ENCODE measurements at places on chromosomes 5 and 9. TPM values are rescaled to one million over a fixed set of nuclear protein-coding genes. Genes with fewer than 3 reads are reported as not detected.

DNA sequence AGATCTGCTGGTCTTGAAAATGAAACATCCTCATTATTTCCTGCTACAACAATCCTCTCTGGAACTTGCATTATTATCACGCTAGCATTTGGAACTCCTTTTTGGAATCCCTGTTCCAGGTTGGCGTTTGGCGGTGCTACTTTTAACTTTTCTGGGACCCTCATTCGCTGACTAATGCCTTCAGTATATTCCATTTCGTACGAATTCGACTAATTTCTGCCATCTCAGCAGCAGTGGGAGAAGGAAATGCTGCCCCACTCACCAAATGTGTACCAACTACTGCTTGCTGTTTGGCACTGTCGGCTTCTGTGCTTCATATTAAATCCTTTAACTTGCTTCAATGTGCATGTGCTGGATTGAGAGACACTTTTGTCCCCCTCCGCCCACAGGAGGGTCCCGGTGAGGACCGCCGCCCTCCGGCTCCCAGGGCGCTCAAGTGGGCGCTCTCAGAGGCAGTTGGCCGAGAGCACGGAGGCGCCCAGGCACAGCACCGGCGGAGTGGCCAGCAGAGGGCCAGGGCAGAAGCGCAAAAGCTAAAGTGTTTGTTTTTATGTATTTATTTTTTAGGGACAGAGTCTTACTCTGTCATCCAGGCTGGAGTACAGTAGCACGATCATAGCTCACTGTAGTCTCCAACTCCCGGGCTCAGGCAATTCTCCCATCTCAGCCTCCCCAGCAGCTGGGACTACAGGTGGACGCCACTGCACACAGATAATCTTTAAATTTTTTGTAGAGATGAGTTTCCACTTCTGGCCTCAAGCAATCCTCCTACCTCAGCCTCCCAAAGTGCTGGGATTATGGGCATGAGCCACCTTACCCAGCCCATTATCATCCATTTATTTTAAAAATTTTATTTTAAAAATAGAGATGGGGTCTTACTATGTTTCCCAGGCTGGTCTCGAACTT lies 11.9 kb downstream of the PDE6A start:
- peaks cover 6% of the 10 kb centered on the region for H3K4me1 ChIP-seq
- H3K27ac ChIP-seq = no peak overlapping the region
- H3K36me3 ChIP-seq = no peaks in the 10 kb centered on the region
- DNase-seq = peak; percentile 31
- H3K27me3 ChIP-seq = no peaks in the 10 kb centered on the region

DNA sequence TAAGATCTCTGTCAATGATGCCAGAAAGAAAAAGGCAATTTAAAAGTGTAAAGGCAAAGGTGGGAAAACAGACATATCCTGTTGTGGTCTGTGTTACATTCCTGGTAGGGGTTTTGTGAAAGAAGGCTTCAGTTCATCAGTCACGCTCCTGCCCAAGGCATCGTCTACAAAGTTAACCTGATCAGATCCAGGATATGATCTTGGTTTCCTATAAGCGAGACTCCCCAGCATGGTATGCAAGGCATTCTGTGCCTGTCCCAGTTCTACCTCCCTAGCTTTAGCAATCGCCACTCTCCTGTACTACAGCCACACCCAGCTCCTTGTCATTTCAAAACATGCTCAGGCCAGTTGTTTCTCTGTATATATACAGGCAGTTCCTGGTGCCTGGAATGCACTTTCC lies 58.0 kb upstream of the PTPN3 start:
- DNase-seq = no peak
- no peaks in the 10 kb centered on the region for H3K36me3 ChIP-seq
- no peak overlapping the region for H3K4me3 ChIP-seq

DNA sequence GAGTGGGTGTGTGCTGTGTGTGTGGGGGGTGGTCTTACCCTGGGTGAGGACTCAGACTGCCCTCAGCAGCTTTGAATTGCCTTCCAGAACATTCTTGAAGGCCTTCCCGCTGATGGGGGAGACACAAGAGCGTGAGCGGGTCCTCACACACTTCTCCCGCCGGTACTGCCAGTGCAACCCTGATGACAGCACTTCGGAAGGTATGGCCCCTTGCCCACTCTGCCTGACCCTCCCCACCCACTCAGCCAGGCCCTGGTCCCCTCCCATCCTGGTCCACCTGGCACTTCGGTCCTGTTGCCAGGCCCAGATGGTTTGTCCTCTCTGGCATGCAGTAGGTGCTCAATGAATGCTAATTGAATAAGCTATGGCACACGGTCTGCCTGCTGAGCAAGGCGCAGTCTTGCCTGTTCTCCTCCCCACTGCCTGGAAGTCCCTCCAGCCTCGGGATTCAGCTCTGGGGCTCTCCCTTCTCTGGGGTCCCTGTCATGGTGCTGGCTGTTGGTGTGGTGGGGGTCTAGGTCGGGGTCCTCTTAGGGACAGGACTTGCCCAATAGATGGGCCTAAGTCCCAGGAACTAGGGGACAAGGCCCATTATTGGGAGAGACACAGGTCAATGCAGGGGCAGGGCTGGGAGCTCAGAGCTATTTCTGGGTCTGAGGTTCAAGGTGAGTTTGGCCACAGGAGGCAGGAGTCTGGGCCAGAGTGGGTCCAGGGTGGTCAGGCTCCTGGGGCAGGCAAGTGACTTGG lies 26.4 kb downstream of the PSD2 start:
- H3K27ac ChIP-seq = no peak overlapping the region
- no peak overlapping the region for H3K4me3 ChIP-seq
- H3K4me1 ChIP-seq = no peaks in the 10 kb centered on the region
- no peaks in the 10 kb centered on the region for H3K36me3 ChIP-seq
- H3K27me3 ChIP-seq = no peaks in the 10 kb centered on the region
- DNase-seq = no peak

GRCh38 chr5:176658817-176659511 lies 11.7 kb downstream of the TSPAN17 start:
- H3K27me3 ChIP-seq = no peaks in the 10 kb centered on the region
- peaks cover 3% of the 10 kb centered on the region for H3K36me3 ChIP-seq
- no peak overlapping the region for H3K4me3 ChIP-seq
- H3K4me1 ChIP-seq = peaks cover 5% of the 10 kb centered on the region
- no peak overlapping the region for H3K27ac ChIP-seq
- DNase-seq = peak; percentile 32

DNA sequence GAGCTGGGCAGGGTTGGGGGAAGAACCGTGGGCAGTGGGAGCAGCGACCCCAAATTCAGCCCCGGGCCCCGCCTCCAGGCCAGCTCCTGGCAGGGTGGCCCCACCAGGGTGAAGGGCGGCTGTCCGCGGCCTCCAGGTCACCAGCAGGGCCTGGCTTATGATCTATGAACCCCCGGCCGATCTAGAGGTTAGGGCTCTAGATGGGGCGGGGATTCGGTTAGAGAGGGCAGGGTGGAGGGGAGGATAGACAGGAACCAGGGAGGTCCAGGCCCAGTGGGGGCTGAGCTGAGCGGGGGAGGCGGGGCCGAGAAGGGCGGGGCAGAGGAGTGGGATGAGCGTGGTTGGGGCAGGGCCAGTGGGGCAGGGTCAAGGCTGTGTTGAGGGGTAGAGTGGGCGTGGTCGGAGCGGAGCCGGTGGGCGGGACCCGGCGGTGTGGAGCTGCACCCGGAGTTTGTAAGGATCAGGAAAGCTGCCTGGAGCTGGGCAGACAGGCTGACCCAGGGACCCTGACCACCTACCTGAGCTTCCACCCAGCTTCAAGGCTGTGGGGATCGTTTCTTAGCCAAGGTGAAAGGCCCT lies 29.3 kb upstream of the OBP2B start:
- peaks cover 13% of the 10 kb centered on the region for H3K4me1 ChIP-seq
- H3K27me3 ChIP-seq = no peaks in the 10 kb centered on the region
- no peak overlapping the region for H3K4me3 ChIP-seq
- H3K27ac ChIP-seq = no peak overlapping the region
- H3K36me3 ChIP-seq = no peaks in the 10 kb centered on the region

- H3K4me1 ChIP-seq = no peaks in the 10 kb centered on the region
- no peak for DNase-seq
- no peaks in the 10 kb centered on the region for H3K36me3 ChIP-seq
- H3K27me3 ChIP-seq = no peaks in the 10 kb centered on the region
Observed at GRCh38 chr9:117574099-117574498, 130.1 kb upstream of the TLR4 start.

GRCh38 chr5:95940758-95941682 lies 20.6 kb downstream of the ELL2 start:
- no peak for DNase-seq
- no peak overlapping the region for H3K4me3 ChIP-seq
- no peak overlapping the region for H3K27ac ChIP-seq
- H3K4me1 ChIP-seq = peaks cover 74% of the 10 kb centered on the region
- H3K36me3 ChIP-seq = no peaks in the 10 kb centered on the region

Gene INSL4
- not detected for total RNA-seq

Measured in body of pancreas (tissue), 4 donors.